ENCODE measurements at places on chromosomes 2 and 18.

DNA sequence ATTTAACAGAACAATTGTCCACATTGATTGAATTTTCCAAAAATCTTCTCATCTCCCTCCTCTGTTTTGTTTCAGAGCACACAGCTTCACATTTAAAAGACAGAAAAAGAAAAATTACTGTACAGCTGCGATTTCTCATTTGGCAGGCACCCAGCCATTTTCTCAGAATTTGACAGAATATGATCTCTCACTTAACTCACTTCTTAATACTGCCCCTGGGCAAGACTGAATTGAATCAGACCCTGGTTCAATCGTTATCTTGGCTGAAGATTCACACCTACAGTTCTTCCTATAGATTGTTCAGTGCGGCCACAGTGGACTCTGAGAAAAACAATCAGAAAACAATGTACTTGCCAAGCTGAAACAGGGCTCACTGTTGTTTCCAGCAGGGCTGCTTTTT is 90.2 kb upstream of the LHCGR start:
- DNase-seq, result no peak
- no peak overlapping the region for H3K27ac ChIP-seq
- H3K4me3 ChIP-seq, result no peak overlapping the region
- H3K4me1 ChIP-seq, result no peaks in the 10 kb centered on the region
- H3K36me3 ChIP-seq, result no peaks in the 10 kb centered on the region

GRCh38 chr2:223044092-223044836 is 7.7 kb upstream of the KCNE4 start:
- H3K27me3 ChIP-seq, result no peaks in the 10 kb centered on the region
- H3K4me1 ChIP-seq, result no peaks in the 10 kb centered on the region
- H3K4me3 ChIP-seq, result no peak overlapping the region
- H3K27ac ChIP-seq, result no peak overlapping the region
- DNase-seq, result no peak
- no peaks in the 10 kb centered on the region for H3K36me3 ChIP-seq

GRCh38 chr18:23812546-23813440 is 123.5 kb downstream of the LAMA3 start:
- H3K36me3 ChIP-seq, result no peaks in the 10 kb centered on the region
- no peaks in the 10 kb centered on the region for H3K4me1 ChIP-seq
- H3K27me3 ChIP-seq, result no peaks in the 10 kb centered on the region
- no peak overlapping the region for H3K4me3 ChIP-seq
- DNase-seq, result no peak

DNA sequence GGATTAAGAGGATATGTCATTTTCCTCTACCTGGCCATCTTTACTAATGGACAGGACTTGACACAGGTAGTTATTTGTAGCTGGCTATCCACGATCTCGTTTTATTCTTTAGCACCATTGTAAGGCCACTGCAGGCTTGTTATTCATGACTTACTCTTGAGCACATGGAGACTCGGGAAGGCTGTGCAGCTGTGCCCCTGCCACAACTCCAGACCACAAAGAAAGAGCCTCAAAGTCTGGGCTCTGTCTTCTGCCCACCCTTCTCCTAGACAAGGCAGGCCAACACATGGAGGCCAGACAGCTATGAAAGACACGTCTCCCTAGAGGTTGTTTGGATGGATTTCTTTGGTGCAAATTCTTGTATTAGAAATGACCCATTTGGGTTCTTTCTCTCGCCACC is 133.8 kb downstream of the NAPG start:
- no peak overlapping the region for H3K4me3 ChIP-seq
- no peak overlapping the region for H3K27ac ChIP-seq
- DNase-seq, result no peak

- H3K36me3 ChIP-seq, result no peaks in the 10 kb centered on the region
- H3K27me3 ChIP-seq, result no peaks in the 10 kb centered on the region
- H3K4me1 ChIP-seq, result 0 out of 2 replicates have a peak, but pooled peaks cover 2% of the 10 kb centered on the region
- H3K27ac ChIP-seq, result no peak overlapping the region
- no peak overlapping the region for H3K4me3 ChIP-seq
Measured at GRCh38 chr2:236047886-236048540, 120.2 kb downstream of the GBX2 start.

GRCh38 chr2:69081001-69081580 is 68.1 kb downstream of the ANTXR1 start:
- H3K4me3 ChIP-seq, result no peak overlapping the region
- H3K4me1 ChIP-seq, result no peaks in the 10 kb centered on the region
- DNase-seq, result no peak

- no peak for DNase-seq
- no peaks in the 10 kb centered on the region for H3K36me3 ChIP-seq
- no peak overlapping the region for H3K27ac ChIP-seq
- H3K4me1 ChIP-seq, result no peaks in the 10 kb centered on the region
- no peaks in the 10 kb centered on the region for H3K27me3 ChIP-seq
Measured at GRCh38 chr2:11102956-11103860, 52.1 kb upstream of the SLC66A3 start.

DNA sequence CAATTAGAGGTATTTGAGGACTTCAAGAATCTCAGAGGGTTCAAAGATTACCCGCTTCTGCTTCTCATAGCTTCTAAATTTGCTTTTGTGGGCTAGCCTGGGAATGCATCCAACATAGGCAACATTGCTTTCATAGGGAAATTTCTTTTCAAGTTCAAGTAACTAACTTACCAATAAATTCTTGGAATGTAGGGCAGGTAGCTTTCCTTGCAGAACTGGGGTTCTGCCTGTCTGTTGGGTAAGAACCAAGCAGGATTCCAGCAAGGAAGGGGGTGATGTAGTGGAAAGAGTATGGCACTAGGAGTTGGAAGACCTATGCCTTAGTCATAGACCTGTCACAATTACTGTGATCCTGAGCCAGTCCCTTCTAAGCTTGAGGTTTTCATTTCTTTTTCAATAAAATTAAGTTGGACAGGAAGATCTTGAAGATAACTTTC is 164.1 kb downstream of the FHOD3 start:
- no peaks in the 10 kb centered on the region for H3K36me3 ChIP-seq
- H3K27me3 ChIP-seq, result no peaks in the 10 kb centered on the region
- H3K27ac ChIP-seq, result no peak overlapping the region
- H3K4me1 ChIP-seq, result peaks cover 3% of the 10 kb centered on the region
- no peak for DNase-seq
- H3K4me3 ChIP-seq, result no peak overlapping the region

DNA sequence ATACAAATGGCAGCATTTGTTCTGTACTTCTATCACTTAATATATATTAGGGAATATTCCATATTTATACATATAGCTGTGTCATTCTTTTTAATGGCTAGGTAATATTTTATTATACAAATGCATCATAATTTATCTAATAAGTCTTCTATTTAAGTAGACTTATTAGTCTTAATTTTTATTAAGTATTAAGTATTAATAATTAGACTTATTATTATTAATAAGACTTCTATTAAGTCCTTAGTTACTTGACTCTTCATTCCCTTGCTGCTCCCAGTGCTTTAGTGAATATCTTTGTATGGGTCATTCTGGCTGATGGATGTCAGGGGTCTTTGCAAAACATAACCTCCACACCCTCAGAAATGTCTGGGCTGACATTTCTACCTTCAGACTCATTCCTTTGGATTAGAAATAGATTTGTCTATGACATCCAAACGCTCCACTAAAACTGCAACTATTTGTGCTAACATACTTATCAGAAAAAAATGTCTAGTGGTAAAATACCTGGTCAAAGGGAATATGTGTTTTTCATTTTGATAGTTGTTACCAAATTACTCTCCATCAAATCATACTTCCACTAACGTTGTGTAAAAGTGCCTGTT is 35.8 kb downstream of the EN1 start:
- H3K4me1 ChIP-seq, result peaks cover 14% of the 10 kb centered on the region
- H3K36me3 ChIP-seq, result no peaks in the 10 kb centered on the region
- no peak overlapping the region for H3K4me3 ChIP-seq
- H3K27me3 ChIP-seq, result no peaks in the 10 kb centered on the region

DNA sequence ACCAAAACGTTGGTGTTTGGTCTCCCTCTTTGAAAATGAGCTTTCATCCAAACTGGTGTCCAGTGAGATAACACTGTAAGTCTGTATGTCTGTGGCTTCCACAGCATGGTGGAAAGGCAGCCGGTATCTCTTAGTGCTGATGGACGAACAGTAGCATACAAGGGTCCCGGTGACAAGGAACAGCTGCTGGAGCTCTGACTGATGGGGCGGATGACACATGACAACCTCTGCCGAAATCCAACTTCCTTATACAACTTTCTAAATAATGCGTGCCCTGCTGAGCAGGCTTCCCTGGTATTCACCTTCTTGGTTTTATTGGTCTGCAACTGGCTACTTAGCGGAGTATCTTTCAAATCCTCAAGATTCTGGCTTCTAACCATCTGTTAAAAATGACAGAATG is 216.2 kb downstream of the SRBD1 start:
- DNase-seq, result no peak
- no peaks in the 10 kb centered on the region for H3K27me3 ChIP-seq
- H3K4me1 ChIP-seq, result peaks cover 3% of the 10 kb centered on the region

- H3K4me3 ChIP-seq, result no peak overlapping the region
- no peaks in the 10 kb centered on the region for H3K36me3 ChIP-seq
- DNase-seq, result no peak
- H3K27me3 ChIP-seq, result no peaks in the 10 kb centered on the region
- no peaks in the 10 kb centered on the region for H3K4me1 ChIP-seq
Measured at GRCh38 chr2:127348426-127349000, 39.3 kb downstream of the MAP3K2 start.

GRCh38 chr2:16413285-16413684 is 252.3 kb downstream of the CYRIA start:
- no peaks in the 10 kb centered on the region for H3K36me3 ChIP-seq
- no peaks in the 10 kb centered on the region for H3K27me3 ChIP-seq
- no peak for DNase-seq
- H3K4me1 ChIP-seq, result no peaks in the 10 kb centered on the region
- no peak overlapping the region for H3K27ac ChIP-seq

DNA sequence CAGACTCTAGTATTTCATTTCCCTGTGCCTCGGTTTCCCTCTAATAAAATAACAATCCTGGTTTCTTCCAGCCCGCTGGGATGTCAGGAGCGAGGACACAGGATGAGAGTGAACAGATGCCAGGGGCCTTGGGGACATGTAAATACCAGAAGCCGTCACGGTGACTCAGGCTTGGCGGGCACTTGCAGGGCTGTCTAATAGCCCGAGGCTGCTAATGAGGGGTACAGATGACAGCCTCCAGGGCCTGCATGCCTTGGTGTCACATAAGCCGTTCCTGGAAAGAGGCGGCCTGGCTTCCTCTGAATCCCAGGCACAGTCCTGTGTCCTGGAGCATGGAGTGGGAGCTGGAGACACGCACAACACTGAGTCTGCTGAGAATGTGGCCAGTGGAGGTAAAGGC is 28.2 kb downstream of the HS1BP3 start:
- DNase-seq, result no peak
- H3K4me1 ChIP-seq, result no peaks in the 10 kb centered on the region
- no peak overlapping the region for H3K4me3 ChIP-seq
- no peak overlapping the region for H3K27ac ChIP-seq
- H3K27me3 ChIP-seq, result no peaks in the 10 kb centered on the region
- H3K36me3 ChIP-seq, result no peaks in the 10 kb centered on the region

DNA sequence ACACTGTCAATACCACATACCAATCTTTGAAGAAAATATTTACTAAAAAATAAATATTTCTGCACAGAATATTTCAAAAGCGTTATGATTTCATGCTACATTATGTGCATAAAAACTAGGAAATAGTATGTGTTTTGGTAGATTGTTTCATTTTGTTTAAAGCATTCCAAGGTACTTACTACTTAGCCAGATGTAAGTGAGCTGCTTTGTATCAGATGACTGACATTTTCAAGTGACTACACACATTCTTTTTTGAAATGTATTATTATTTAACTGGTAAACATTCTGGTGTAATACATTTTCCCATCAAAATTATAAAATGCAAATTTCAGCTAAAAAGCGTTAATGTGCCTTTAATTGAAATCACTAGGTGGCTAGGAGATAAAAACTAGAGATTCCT is 21.5 kb downstream of the GCA start:
- H3K27me3 ChIP-seq, result no peaks in the 10 kb centered on the region
- no peak overlapping the region for H3K4me3 ChIP-seq
- H3K36me3 ChIP-seq, result no peaks in the 10 kb centered on the region
- H3K4me1 ChIP-seq, result no peaks in the 10 kb centered on the region
- DNase-seq, result no peak
- H3K27ac ChIP-seq, result no peak overlapping the region

DNA sequence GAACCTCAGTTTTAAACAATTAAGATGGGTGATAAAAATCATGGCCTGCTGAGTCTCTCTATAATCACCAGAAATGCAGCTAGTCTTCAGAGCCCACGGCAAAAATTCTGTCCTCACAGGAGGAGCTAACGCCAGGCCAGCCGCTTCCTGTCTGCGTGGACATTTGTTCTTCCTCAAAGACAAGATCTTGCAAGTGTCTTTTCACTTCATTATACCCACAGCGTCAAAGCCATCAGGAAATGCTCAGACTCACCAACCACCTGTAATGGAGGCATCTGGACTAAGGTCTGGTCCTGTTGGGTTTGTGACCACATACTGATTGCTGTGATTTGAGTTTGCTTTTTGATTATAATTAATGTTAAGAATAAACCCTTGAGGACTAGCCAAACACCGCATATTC is 473.8 kb upstream of the MC4R start:
- H3K4me3 ChIP-seq, result no peak overlapping the region

DNA sequence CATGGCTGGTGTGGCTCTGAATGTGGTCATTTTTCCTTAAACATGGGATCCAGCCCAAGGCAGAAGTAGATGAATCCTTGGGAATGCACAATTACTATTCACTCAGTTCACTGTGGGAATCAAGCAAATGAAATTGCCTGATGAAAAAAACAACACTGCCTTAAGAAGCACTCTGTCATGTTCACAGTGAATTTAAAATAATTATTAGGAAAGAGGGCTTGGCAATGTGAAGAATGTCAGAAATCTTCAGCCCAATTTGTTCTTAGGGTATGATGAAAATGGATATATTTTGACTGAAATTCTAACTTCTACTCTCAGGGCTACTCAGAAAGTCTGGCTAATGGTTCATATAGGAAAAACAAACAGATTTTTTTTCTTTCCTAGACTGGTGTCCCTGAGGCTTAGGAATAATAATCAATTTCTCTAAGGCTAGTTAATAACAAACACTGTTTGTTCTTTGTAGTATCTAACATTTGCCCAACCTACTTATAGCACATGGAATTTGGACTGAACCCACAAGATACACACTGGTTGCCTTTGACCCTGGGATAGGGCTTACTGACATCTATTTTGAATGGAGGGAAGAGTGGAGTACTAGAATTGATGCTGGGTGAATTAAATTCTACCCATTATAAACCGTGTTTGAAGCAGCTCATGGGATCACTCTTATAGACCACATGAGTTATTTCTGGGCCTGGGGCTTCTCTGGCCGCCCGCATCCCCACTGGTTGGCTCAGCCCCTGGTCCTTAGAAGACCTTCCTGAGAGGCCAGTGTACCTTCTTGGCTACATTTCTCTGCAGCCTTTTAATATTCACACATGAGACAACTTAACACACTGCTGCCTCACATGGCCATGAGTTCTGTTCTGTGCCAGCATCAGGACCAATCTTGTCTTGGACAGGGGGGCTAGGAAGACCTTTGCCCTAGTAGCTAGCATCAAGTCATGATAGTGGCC is 8.3 kb upstream of the MRPL33 start:
- H3K4me3 ChIP-seq, result no peak overlapping the region
- H3K27me3 ChIP-seq, result no peaks in the 10 kb centered on the region
- H3K4me1 ChIP-seq, result no peaks in the 10 kb centered on the region
- H3K36me3 ChIP-seq, result no peaks in the 10 kb centered on the region
- H3K27ac ChIP-seq, result no peak overlapping the region
- DNase-seq, result no peak

All from iPS DF 6.9 (cell line).